A673 (cell line): ENCODE measurements at places on chromosomes 7 and 10. TPM values are rescaled to one million over a fixed set of nuclear protein-coding genes. Genes with fewer than 3 reads are reported as not detected.

- no peak for DNase-seq
Observed at GRCh38 chr7:41630741-41631140, 72.1 kb downstream of the INHBA start.

DNA sequence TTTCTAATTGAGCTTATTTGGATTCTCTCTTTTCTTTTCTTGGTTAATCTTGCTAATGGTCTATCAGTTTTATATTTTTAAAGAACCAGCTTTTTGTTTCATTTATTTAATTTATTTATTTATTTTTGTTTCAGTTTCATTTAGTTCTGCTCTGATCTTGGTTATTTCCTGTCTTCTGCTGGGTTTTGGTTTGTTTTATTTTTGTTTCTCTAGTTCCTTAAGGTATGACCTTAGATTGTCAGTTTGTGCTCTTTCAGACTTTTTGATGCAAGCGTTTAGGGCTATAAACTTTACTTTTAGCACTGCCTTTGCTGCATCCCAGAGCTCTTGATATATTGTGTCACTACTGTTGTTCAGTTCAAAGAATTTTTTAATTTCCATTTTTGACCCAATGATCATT, 149.7 kb upstream of the SLC25A13 start:
- DNase-seq = no peak

- DNase-seq = no peak
Observed at GRCh38 chr10:124019886-124020797, 73.3 kb downstream of the CHST15 start.

- DNase-seq = peak; percentile 72
Observed at GRCh38 chr10:30784897-30785605, 155.5 kb upstream of the LYZL2 start.

GRCh38 chr10:70557876-70558275, 44.7 kb downstream of the PRF1 start:
- DNase-seq = no peak

DNA sequence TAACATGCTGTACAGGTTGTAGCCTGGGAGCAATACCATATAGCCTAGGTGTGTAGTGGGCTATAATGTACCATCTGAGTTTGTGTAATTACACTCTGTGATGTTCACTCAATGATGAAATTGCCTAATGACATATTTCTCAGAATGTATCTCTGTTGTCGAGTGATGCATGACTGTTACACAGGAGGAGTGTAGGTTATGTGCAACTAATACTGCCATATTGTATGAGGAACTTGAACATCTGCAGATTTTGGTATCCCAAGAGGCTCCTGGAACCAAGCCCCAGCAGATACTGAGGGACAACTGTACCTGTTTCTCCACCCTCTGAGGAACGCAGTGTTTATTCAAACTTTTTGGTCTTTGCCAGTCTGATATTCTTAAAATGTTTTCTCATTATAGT, 38.6 kb downstream of the NACAD start:
- no peak for DNase-seq

GRCh38 chr7:46559194-46559832, 638.2 kb upstream of the IGFBP3 start:
- DNase-seq = no peak

DNA sequence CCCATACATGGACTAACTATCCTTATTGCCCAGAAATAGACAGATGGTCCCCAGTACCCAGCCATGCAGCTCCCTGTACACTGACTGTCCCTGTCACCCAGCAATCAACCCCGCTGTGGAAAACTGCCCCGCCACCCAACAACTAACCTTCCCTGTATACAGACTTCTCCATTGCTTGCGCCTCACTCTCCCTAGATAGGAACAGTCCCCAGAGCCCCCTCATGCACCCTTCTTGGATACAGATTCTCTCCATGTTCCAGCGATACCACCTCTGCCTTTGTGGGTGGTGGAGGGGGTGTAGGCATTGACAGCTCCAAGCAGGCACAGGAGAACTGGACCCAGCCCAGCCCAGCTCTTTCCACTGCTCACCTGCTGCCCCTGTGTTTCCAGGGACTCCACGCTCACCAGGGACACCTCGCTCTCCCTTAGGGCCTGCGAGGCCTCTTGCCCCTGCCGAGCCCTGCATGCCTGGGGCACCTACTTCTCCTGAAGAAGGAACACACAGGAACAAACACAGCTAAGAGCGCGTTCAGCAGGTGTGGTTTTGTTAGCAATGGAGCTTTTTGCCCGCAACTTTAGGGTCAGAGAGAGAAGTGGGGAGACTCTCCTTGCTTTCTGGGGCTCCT, 7.2 kb downstream of the SFTPD start:
- DNase-seq = no peak

GCK gene
- not detected in 2 replicates for total RNA-seq

ABCB1 gene
- not detected in 2 replicates for total RNA-seq

ADCYAP1R1 gene
- 0.11 TPM in 1 of 2 replicates, not detected in the other for total RNA-seq

BICC1 gene
- 1.6 and 2.2 TPM in 2 replicates for total RNA-seq

GIMAP8 gene
- 0.07 TPM in 1 of 2 replicates, not detected in the other for total RNA-seq

FAM204A gene
- total RNA-seq = 85.2 and 103 TPM in 2 replicates

CUEDC2 gene
- total RNA-seq = 63.7 and 72.1 TPM in 2 replicates

IQUB gene
- total RNA-seq = 0.20 and 0.62 TPM in 2 replicates

DPY19L1 gene
- 42.7 and 46.8 TPM in 2 replicates for total RNA-seq

NEUROG3 gene
- total RNA-seq = not detected in 2 replicates
